Progenitor cell of endocrine pancreas (in vitro differentiated cells): ENCODE measurements at places on chromosomes 4 and X. TPM values are rescaled to one million over a fixed set of nuclear protein-coding genes. Genes with fewer than 3 reads are reported as not detected.

UGT2A1 gene
- not detected in 2 replicates for total RNA-seq

UGT2B10 gene
- total RNA-seq, result not detected in 2 replicates

- no peak for DNase-seq
- no peaks in the 10 kb centered on the region for H3K4me1 ChIP-seq
- no peak overlapping the region for H3K27ac ChIP-seq
- H3K36me3 ChIP-seq, result no peaks in the 10 kb centered on the region
- H3K27me3 ChIP-seq, result no peaks in the 10 kb centered on the region
- no peak overlapping the region for H3K4me3 ChIP-seq
These were observed 1525.2 kb downstream of the STIM2 start for GRCh38 chr4:28385801-28386200.

GRCh38 chr4:186669159-186669731 is 54.4 kb downstream of the FAT1 start:
- H3K4me3 ChIP-seq, result no peak overlapping the region
- H3K27me3 ChIP-seq, result no peaks in the 10 kb centered on the region
- peak overlapping the region; percentile 56 for H3K27ac ChIP-seq
